ENCODE measurements at places on chromosomes 1 and 21. TPM values are rescaled to one million over a fixed set of nuclear protein-coding genes. Genes with fewer than 3 reads are reported as not detected.

GRCh38 chr1:157626099-157626498 lies 28.2 kb upstream of the FCRL4 start:
- DNase-seq: peak; percentile 5

DNA sequence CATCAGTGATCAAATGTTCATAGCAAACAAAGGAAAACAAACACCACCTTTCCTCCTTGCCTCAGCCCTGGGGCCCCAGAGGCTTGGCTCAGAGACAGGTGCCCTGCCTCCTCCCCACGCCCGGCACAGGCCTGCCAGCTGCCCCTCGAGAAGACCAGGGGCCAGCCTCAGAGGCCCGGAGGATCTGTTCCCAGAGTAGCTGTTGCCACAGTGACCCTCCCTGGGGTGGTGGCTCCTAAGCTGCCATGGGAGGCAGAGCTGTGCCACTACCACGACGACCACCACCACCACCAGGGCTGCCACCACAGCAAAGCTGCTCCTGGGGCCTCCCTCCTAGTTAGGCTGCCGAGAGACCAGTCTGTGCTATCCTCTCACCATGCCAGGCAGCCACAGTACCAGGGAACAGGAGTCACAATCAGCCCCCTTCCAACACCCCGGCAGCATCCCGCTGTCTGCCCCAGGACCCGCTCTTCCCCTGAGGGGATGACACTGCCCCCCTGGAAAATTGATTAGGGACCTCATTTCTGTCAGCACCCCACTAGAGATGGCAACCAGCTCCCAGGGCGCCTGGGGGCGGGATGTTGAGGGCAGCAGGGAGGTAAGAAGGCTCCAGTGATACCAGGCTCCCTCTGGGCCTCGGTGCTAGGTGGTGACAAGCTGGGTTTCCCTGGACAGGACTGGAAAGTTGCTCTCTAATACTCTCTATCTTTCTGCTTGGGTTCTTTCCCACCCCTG lies 30.5 kb downstream of the KCNC4 start:
- no peak for DNase-seq

DNA sequence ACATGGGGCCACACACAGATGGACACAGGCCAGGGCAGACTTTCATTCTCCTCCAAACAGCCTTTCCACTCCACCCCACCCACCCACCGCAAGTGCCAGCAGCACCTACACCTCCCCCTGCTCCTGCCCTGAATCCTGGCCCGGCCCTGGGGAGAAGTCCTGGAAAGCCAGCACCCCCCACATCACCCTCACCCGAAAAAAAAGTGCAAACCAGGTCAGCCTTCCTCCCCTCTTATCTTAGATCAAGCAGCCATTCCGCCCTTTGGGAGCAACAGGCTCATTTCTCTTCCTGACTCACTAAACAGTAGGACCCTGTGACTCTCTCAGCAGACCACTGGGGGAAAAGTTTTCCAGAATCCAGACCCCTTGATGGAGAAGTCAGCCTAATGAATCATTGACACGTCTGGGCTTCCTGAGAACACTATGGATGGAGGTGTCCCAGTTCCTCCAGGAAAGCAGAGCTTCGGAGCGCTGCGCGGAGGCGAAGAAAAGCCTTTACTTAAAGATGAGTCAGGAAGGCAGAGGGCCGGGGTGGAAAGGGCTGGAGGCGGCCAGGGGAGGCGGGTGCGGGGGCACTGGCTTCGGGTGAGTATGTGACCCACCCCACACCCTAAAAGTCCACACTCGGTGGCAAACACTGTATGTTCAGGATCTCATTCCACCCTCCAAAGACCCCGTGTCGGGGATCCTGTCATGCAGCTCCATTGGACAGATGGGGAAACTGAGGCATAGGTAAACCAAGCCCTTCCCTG lies 588.7 kb downstream of the MATN1 start:
- DNase-seq: no peak

The KLF17 gene
- not detected for total RNA-seq

- DNase-seq: peak; percentile 81
Measured at GRCh38 chr1:39845569-39846566, 37.4 kb downstream of the TRIT1 start.
